ENCODE measurements at places on chromosomes 1 and 21.

- no peak for DNase-seq
These were observed 27.0 kb downstream of the TRIM11 start for GRCh38 chr1:228379666-228380065.

DNA sequence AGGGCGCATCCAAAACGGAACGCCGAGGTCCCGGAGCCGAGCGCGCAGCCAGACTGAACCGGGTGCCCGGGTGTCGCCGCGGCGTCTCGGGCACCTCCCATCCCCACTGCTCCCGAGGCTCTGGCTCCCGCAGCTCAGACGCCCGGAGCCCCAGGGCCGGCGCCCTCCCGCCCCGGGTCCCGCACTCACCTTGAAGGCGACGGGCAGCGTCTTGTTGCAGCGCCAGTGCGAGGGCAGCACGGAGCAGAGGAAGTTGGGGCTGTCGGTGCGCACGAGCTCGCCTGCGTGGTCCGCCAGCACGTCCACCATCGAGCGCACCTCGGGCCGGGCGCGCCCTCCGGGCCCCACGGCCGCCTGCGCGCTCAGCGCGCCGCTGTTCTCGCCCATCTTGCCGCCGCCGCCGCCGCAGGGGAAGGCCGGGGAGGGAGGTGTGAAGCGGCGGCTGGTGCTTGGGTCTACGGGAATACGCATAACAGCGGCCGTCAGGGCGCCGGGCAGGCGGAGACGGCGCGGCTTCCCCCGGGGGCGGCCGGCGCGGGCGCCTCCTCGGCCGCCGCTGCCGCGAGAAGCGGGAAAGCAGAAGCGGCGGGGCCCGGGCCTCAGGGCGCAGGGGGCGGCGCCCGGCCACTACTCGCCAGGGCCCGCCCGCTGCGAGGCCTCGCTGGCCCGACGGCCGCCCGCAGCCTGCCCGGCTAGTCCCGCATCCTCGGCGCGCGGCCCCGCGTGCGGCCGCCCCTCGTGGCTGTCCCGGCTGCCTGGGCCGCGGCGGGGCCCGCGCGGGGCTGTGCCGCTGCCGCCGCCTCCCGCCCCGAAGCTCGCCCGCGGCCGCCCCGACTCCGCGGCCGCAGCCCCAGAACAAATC lies 447 bp downstream of the RUNX3 start:
- peak; percentile 17 for DNase-seq

DNA sequence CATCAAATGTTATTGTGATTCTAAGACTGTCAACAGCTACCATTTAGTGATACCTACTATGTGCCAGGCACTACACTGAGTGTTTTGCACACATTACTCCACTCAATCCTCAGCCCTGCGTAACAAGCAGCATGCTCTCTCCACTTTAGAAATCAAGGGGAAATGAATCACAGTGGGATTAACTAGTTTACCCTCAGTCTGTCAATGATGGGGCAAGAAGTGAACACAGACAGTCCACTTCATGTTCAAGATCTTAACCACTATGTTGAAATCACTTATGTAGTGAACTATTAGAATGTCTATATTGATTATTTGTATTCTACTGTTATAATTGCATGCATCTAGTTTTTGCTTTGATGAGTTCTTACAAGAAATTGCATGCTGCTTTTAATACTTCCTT lies 165.3 kb downstream of the LTN1 start:
- no peak for DNase-seq

DNA sequence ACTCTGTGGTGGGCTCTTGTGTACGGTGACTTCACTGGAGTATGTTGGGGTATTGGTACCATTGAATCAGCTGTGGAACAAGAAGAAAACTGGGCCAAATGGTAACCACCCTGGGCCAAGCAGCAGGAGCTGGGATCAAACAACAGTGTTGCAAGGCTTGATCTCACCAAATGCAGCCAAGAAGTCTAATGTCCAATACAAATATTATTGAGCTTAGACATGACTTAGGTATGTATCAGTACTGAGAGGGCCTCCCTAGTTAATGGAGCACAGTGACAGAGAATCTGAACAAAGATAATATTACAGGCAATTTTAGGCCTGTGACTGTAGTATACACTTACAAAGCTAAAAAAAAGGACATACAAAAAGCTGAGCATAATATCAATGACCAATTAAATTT lies 604.8 kb downstream of the PLA2G4A start:
- no peak for DNase-seq

Measured in GM04504 (cell line).